Esophagus squamous epithelium (tissue), 5 donors: ENCODE measurements at places on chromosomes 2 and 18.

- no peaks in the 10 kb centered on the region for H3K36me3 ChIP-seq
- no peak overlapping the region for H3K27ac ChIP-seq
- H3K4me3 ChIP-seq, result no peak overlapping the region
- peaks cover 4% of the 10 kb centered on the region for H3K4me1 ChIP-seq
Measured at GRCh38 chr2:10908195-10908594, 3.5 kb upstream of the KCNF1 start.

- H3K27ac ChIP-seq, result no peak overlapping the region
- no peaks in the 10 kb centered on the region for H3K27me3 ChIP-seq
- DNase-seq, result no peak
- H3K4me3 ChIP-seq, result no peak overlapping the region
Measured at GRCh38 chr18:23553887-23554286, 32.4 kb downstream of the NPC1 start.

DNA sequence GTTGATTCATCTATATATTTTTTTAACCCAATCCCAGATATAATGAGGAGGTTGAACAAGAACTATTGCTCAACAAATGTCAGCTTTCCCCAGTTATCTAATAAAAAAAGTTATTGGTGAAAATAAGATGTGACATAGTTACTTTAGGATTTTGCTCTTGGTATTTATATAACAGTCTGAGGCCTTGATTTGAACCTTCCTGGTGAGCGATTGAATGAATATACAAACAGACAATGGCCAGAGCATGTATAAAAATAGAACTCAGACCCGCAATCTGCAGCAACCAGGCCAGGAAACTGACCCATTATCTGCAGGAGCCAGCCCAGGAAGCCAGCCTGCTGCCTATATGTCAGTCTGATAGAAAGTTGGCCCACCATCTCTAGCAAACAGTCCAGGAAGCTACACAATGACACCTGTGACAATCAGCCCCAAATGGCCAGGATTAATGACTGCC is 81.6 kb downstream of the HS6ST1 start:
- no peak overlapping the region for H3K27ac ChIP-seq
- H3K4me3 ChIP-seq, result no peak overlapping the region
- peaks cover 17% of the 10 kb centered on the region for H3K4me1 ChIP-seq
- no peaks in the 10 kb centered on the region for H3K27me3 ChIP-seq

DNA sequence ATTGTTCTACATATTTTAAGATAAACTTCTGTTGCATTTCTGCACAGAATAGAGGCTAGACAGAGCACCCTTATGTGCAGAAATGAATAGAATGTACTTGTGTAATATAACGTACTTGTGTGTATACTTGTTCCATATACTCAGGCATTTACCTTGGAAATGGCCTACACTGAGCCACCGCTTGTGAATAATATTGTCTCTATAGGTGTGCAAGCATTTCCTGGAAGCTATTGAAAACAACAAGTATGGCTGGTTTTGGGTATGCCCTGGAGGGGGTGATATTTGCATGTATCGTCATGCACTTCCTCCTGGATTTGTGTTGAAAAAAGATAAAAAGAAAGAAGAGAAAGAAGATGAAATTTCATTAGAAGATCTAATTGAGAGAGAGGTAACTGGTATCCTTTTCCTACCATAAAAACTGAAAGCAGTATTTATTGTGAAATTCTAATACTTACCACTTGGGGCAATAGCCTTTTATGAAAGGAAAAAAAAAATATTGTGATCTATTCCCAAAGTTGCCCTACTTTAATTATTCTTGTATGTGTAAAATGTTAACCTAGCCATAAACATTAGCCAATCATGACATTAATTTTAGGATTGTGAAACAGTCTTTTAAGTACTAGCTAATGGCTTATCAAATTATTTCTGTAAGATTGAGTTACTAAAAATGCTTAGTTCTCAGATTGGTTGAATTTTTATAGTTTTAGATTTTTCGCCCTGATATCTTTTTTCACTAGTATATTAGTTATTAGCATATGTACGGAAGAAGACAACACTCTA is 18.0 kb downstream of the ZC3H15 start:
- no peaks in the 10 kb centered on the region for H3K27me3 ChIP-seq
- H3K27ac ChIP-seq, result no peak overlapping the region
- H3K36me3 ChIP-seq, result peaks cover 14% of the 10 kb centered on the region
- no peak for DNase-seq
- H3K4me3 ChIP-seq, result no peak overlapping the region

DNA sequence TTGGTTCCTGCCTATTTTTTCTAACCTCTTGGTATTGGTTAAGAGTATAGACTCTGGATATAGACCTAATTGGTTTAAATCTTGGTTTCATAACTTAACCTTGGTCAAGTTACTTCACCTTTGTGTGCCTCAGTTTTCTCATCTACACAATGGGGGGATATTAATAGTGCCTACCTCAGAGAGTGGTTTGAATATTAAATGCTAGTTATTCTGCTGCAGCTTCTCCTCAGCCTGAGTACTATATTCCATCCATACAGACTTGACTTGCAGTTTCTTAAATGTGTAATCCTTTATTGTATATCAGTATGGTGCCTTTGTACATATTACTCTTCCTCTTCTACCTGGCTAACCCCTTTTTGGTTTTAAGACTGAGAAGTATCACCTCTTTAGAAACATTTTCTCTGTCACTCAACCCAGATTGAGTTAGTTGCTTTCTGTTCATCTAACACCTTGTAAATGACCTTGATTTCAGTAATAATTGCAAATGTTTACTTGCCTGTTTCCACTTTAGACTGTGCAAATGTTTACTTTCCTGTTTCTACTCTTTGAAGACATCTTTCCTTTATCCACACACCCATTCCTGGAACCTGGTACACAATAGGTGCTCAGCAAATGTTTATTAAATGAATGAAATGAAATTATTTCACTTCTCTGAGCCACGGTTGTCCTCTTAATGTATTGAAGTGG is 6.6 kb downstream of the ACVR2A start:
- no peak overlapping the region for H3K4me3 ChIP-seq
- H3K36me3 ChIP-seq, result no peaks in the 10 kb centered on the region
- H3K4me1 ChIP-seq, result peaks cover 10% of the 10 kb centered on the region
- H3K27ac ChIP-seq, result no peak overlapping the region
- no peak for DNase-seq

DNA sequence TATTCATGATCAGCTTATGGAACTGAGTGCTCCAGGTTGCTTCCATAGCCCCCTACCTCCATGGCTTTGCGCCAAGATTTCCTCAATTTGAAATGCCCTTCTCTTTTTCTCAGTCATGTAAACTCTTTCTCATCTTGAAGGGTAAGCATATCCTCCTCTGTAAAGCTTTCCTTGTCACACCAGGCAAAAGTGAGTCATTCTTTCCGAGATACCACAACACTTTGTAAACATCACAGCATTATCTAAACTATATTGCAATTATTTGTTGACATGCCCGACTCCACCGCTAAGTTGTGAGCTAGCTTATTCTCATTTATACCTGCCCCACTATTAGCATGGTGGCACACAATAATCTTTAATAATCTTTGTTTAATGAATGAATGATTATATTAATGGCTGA is 419.5 kb upstream of the CHST9 start:
- H3K4me1 ChIP-seq, result no peaks in the 10 kb centered on the region
- no peak overlapping the region for H3K27ac ChIP-seq
- no peak for DNase-seq
- H3K4me3 ChIP-seq, result no peak overlapping the region
- H3K27me3 ChIP-seq, result no peaks in the 10 kb centered on the region

DNA sequence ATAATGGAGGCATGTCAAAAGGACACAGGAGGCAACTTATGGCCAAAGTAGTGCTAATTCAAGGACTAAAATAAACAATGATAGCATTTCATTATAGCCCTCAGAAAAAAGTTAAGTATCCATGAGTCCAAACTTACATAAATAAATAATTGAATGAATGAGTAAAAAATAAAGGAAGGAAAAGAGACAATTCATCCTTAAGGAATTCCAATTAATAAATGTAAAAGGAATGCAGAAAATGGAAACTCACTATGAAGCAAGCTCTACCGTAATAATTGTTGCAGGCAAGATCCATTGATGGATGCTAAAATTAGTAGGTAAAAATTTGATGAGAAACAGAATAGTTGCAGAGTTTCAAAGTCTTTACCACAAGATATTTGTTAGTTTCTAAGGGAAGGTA is 88.2 kb upstream of the RAPGEF4 start:
- H3K27ac ChIP-seq, result no peak overlapping the region
- no peaks in the 10 kb centered on the region for H3K4me1 ChIP-seq
- DNase-seq, result no peak

DNA sequence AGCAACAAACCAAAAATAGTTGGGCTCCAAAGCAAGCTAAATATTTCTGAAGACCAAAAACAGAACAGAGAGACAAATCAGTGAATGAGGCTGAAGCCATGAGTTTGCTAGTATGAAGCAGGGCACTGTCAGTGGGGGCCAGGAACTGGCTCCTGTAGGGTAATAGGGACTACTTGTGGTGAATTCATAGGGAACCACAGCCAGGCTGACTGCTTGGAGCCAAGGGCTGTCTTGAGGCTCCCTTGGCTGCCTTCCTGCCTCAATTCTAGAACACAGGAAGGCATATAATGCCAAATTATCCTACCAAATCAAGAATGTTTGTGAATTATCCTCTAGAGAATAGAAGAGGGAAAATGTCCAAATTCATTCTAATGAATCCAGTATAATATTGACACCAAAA is 406.0 kb downstream of the CCDC85A start:
- H3K36me3 ChIP-seq, result no peaks in the 10 kb centered on the region
- H3K27me3 ChIP-seq, result no peaks in the 10 kb centered on the region
- no peak overlapping the region for H3K27ac ChIP-seq

DNA sequence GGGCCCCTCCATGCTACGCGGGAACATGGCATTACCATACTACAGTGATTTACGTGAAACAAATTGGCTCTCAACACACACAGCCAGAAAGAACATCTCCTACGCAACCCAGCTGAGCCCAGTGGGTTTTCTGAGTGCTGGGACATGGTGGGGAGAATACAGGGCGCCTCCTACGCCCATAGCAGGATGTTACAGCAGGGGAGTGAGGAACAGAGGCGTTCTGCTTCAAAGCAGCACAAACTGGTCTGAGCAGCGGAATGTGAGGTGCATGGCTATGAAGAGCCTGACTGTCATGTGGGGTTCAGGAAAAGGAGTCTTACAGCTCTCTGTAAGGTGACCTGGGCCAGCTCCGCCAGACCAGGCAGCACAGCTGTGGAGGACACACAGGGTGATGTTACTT is 108.6 kb upstream of the REV1 start:
- no peak overlapping the region for H3K27ac ChIP-seq
- no peaks in the 10 kb centered on the region for H3K27me3 ChIP-seq
- no peaks in the 10 kb centered on the region for H3K36me3 ChIP-seq
- no peak overlapping the region for H3K4me3 ChIP-seq
- no peaks in the 10 kb centered on the region for H3K4me1 ChIP-seq

DNA sequence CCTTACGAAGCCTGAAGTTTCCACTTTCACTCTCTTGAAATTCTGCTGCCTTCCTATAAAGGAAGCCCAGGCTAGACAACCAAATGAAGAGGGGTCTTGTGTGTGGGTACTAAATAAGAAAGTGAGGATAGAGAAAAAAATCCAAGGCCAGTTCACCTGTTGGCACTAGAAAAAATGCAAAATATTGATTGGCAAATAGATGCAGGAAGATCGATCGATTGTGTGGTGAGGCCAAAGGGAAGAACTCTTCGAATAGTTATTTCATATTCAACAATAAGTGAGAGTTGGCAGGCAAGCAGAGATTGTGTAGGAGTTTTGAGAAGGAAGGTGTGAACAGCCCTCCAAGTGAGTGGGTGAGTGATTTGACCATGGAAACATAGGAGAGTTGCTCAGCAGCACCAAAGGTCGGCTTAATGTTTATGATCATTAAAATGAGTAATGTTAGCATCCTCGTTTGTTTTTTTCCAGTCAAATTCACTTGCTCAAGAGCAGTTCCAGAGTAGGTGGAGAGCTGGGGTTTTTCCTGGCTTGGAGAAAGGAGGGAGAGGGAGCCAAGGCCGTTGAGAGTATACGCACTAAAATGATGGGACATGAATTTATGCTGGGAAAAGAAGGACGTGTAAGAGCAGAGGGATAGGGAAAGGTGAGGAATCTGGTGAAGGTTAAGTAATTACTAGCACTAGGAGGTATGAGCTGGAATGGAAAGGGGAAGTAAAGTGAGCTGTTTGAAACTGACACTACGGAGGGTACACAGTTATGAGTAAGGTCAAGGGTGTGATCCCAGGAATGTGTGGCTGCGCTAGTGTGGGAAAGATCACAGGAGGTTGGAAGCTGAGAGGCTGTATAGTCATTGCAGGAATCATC is 1.1 kb upstream of the NAPG start:
- DNase-seq, result no peak
- no peak overlapping the region for H3K27ac ChIP-seq
- peaks cover 13% of the 10 kb centered on the region for H3K4me1 ChIP-seq
- H3K27me3 ChIP-seq, result no peaks in the 10 kb centered on the region

- no peaks in the 10 kb centered on the region for H3K27me3 ChIP-seq
- no peak overlapping the region for H3K27ac ChIP-seq
- no peak overlapping the region for H3K4me3 ChIP-seq
Measured at GRCh38 chr18:33184175-33184574, 256.3 kb downstream of the CCDC178 start.

- H3K27me3 ChIP-seq, result no peaks in the 10 kb centered on the region
- no peak overlapping the region for H3K4me3 ChIP-seq
- H3K4me1 ChIP-seq, result no peaks in the 10 kb centered on the region
- DNase-seq, result no peak
Measured at GRCh38 chr2:188664416-188664815, 309.8 kb upstream of the COL3A1 start.

GRCh38 chr2:44392338-44392943 is 30.7 kb downstream of the CAMKMT start:
- H3K4me1 ChIP-seq, result no peaks in the 10 kb centered on the region
- no peak for DNase-seq
- no peak overlapping the region for H3K4me3 ChIP-seq
- no peaks in the 10 kb centered on the region for H3K36me3 ChIP-seq
- H3K27ac ChIP-seq, result no peak overlapping the region
- H3K27me3 ChIP-seq, result no peaks in the 10 kb centered on the region

GRCh38 chr2:88838165-88838635 is 146.7 kb downstream of the RPIA start:
- no peak overlapping the region for H3K4me3 ChIP-seq
- no peaks in the 10 kb centered on the region for H3K27me3 ChIP-seq
- no peaks in the 10 kb centered on the region for H3K4me1 ChIP-seq
- DNase-seq, result no peak

DNA sequence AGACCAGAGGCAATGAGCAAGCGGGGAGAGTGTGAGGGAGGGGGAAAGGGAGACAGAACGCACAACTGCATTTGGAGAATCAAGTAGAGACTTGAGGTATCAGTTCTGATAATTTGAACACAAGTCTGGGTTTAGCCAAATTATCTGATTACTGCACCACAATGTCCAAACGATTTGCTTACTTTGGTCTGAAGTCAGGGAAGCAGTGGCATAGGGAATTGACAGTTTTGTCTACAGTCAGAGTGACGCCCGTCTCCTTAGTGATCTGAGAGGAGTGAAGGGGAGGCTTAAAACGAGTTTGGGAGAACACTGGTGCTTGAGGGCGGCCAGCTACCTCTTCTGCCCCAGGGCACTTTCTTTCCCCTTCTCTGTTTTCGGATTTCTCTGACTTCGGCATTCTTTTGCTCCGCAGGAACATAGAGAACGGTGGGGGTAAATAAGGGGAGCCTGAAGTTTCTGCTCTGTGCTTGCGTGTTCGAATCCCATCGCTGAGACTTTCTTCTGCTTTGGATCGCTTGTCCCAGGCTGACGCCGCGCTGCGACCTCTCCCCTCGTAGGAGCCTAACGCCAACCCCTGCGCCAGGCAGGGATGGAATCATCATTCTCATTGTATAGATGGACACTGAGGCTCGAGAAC is 2.9 kb upstream of the DLX2 start:
- DNase-seq, result no peak
- no peak overlapping the region for H3K27ac ChIP-seq
- H3K27me3 ChIP-seq, result peaks cover 100% of the 10 kb centered on the region
- peak overlapping the region; percentile 35 for H3K4me3 ChIP-seq
- peaks cover 60% of the 10 kb centered on the region for H3K4me1 ChIP-seq

- H3K27me3 ChIP-seq, result no peaks in the 10 kb centered on the region
- H3K4me3 ChIP-seq, result no peak overlapping the region
- no peaks in the 10 kb centered on the region for H3K4me1 ChIP-seq
- H3K27ac ChIP-seq, result no peak overlapping the region
Measured at GRCh38 chr18:28068207-28068606, 108.7 kb downstream of the CDH2 start.
